Hair follicle dermal papilla cell (primary cell): ENCODE measurements at places on chromosomes 6 and 20. TPM values are rescaled to one million over a fixed set of nuclear protein-coding genes. Genes with fewer than 3 reads are reported as not detected.

ENPP5 gene
- total RNA-seq: 0.24 and 0.65 TPM in 2 replicates

RAET1L gene
- total RNA-seq: not detected in 2 replicates

HTR1B gene
- total RNA-seq: 0.81 and 1.9 TPM in 2 replicates

HEY2 gene
- total RNA-seq: 2.2 and 2.3 TPM in 2 replicates

TBX18 gene
- 20.4 and 27.3 TPM in 2 replicates for total RNA-seq

OLIG3 gene
- not detected in 2 replicates for total RNA-seq

ADGB gene
- total RNA-seq: not detected in 2 replicates

BMP2 gene
- 0.73 and 1.8 TPM in 2 replicates for total RNA-seq

ZSWIM3 gene
- 4.7 and 5.5 TPM in 2 replicates for total RNA-seq

HLA-DQB2 gene
- total RNA-seq: not detected in 2 replicates

FRS3 gene
- 1.5 and 2.8 TPM in 2 replicates for total RNA-seq

TULP1 gene
- not detected in 2 replicates for total RNA-seq
